ENCODE measurements at places on chromosomes 11 and 22. TPM values are rescaled to one million over a fixed set of nuclear protein-coding genes. Genes with fewer than 3 reads are reported as not detected.
A peak's percentile ranks its signal among the peaks of the same experiment; 100 is the strongest.

The LRRN4CL gene
- total RNA-seq: 30.5 TPM

DNA sequence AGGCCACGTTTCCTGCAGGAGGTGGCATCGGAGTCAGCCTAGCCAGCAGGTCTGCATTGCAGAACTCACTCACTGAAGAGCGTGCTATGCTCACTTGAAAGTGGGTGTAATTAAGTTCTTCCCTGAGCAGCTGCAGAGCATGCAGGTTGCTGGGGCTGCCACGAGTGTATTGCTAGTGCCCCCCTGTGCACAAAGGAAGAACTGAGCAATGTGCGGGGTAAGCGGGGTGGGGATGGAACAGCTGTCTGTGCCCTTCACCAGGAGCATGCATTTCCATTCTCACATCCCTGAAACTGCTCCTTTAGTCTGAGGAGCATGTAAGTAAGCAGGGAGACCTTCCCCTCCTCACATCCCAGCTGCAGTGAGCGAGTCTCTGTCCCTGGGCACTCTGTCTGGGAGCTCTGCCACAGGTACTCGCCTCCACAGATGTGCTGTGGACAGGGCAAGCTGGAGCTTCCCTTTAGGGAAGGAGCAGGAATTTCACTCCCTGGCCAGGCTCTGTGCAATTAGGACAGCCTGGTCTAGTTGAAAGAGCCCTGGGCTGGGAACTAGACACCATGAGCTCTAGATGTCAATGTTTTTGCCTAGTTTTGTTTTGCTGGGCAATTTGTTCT is 1031.8 kb downstream of the NTM start:
- no peak for DNase-seq
- peaks cover 6% of the 10 kb centered on the region for H3K27me3 ChIP-seq
- no peak overlapping the region for H3K4me3 ChIP-seq
- no peaks in the 10 kb centered on the region for H3K36me3 ChIP-seq

- H3K4me1 ChIP-seq: no peaks in the 10 kb centered on the region
- H3K27ac ChIP-seq: no peak overlapping the region
- no peaks in the 10 kb centered on the region for H3K36me3 ChIP-seq
- no peak overlapping the region for H3K4me3 ChIP-seq
- peaks cover 10% of the 10 kb centered on the region for H3K27me3 ChIP-seq
- peak; percentile 34 for DNase-seq
These were observed 589.6 kb downstream of the TBC1D22A start for GRCh38 chr22:47351836-47352579.

GRCh38 chr22:23527971-23528740 is 51.9 kb downstream of the IGLL1 start:
- no peaks in the 10 kb centered on the region for H3K27me3 ChIP-seq
- peak; percentile 55 for DNase-seq
- no peaks in the 10 kb centered on the region for H3K36me3 ChIP-seq
- no peak overlapping the region for H3K27ac ChIP-seq
- H3K4me3 ChIP-seq: no peak overlapping the region

The CBX7 gene
- 111 TPM for total RNA-seq

Data from sigmoid colon (tissue), 7 donors.